ENCODE measurements at places on chromosomes 6 and 20.

GRCh38 chr20:11305406-11305805, 612.3 kb upstream of the BTBD3 start:
- peak; percentile 30 for DNase-seq

- no peak for DNase-seq
Observed at GRCh38 chr6:22848121-22848520, 278.8 kb downstream of the HDGFL1 start.

DNA sequence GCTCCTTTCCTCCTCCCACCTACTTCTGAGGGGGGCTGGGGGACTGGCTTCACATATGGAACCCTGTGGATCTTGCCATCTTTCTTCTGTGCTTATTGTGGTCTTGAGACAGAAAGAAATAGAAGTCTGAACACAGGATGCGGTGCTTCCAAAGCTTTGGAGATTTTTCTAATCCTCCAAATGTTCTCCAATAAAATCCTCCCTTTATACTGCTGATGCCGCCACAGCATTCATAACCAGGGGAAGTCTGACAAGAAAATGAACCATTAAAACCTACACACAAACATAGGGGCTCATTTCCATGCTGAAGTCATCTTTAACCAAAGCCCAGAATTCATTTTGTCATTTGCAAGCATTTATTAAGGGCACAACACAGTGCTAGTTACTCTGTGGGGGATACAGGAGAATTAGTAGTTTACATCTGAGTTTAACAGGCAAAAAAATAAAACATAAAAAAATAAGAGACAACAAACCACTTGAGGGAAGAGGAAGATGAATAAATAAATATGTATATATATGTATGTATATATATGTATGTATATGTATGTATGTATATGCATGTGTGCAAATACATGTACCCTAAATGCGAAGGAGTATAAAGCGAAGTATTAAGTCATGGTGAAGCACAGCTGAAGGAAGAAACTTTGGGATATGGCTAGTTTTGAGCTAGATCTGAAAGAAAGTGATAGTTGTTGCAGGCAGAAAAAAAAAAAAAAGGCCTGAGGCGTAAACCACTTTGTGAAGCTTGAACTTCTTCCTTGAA, 5.9 kb upstream of the PTPRK start:
- DNase-seq = no peak

- no peak for DNase-seq
Observed at GRCh38 chr6:120157873-120158272, 808.3 kb upstream of the MAN1A1 start.

DNA sequence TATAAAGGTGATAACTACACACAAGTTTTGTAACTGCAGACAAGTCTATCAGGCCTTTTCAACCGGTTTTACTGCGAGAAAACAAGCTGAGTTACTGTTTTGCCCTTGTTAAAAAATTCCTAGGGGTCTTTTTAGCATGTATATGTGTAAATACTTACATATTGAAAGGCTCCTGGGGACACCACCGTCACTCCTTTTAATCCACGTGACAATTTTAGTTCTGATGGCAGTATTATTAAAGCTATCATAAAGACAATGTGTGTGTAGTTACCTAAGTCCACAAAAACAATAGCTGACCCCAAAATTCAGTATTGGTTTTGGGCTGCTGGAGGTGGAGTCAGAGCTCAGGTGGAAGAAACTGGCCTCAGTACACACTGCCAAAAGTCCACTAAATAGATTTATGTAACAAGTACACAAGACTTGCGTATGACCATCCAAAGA, 41.3 kb upstream of the HFE start:
- DNase-seq = no peak

- no peak for DNase-seq
Observed at GRCh38 chr20:63714858-63715257, 7.0 kb downstream of the ZGPAT start.

DNA sequence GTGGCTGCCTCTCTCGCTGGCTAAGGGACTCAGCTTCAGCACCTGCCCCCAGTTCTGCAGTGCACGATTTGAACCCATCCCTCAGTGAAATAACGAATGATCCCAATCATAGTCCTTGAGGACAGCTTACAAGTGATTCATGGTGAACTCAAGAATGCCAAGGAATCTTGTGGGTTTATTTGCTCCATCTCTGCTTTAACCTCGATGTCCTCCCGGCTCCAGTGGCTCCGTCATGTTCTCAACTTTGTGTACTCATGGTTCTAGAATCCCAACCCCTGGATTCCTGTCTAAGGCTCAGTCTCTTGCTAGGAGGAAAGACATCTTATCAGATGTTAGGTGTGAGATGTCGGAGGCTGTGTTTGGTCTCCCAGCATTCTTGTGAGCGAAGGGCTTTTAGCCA, 29.0 kb upstream of the GTSF1L start:
- no peak for DNase-seq

DNA sequence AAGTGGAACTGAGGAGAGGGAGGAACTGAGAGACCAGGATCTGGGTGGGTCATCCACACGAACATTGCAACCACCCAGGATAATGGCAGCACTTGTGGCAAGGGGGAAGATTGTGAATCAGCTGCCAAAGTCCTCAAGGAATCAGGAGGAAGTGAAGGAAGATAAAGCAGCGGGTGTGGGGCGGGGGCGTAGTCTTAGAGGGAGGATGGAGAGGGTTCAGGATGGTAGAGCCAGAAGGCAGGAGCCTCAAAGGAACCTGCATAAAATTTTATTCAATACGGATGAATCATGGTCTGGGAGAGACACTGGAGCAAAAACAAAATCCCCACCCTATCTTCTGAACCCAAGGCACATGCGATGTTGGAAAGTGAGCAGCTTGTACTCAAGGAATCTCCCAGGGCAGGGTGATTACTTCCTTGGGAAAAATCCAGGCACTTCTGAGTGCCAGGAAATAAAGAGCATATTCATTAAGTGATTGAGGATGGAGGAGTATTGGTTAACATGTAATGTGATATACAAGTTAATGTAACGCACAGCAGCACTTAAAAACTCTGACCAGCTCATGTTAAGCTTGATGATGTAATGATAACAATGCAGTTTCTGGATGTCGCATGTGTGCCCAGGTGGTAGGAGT, 82.0 kb upstream of the B3GAT2 start:
- DNase-seq = no peak

- no peak for DNase-seq
Observed at GRCh38 chr6:42199106-42199981, 4.6 kb upstream of the GUCA1B start.

- DNase-seq = no peak
Observed at GRCh38 chr20:370977-371754, 9.4 kb upstream of the TRIB3 start.

- no peak for DNase-seq
Observed at GRCh38 chr20:17822039-17822438, 122.3 kb downstream of the BANF2 start.

DNA sequence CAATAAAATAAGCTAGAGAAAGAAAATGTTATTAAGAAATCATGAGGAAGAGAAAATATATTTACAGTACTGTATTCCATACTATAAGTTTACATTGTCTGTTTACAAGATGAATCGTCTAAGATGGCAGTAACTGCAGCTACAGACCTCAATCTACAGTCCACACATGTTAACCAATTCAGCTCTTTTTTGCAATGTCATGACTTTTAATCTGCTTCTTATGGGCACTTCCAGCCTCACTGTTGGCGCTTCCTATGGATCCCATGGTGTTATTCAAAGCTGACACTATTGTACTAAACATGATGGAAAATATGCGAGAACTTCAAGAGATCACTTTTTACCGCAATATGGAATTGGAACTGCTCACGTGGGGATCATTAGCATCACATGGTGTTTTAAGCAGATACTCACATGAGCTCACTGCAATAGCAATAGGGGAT, 451.5 kb upstream of the CITED2 start:
- no peak for DNase-seq

- no peak for DNase-seq
Observed at GRCh38 chr20:57335392-57335791, 5.8 kb downstream of the SPO11 start.

DNA sequence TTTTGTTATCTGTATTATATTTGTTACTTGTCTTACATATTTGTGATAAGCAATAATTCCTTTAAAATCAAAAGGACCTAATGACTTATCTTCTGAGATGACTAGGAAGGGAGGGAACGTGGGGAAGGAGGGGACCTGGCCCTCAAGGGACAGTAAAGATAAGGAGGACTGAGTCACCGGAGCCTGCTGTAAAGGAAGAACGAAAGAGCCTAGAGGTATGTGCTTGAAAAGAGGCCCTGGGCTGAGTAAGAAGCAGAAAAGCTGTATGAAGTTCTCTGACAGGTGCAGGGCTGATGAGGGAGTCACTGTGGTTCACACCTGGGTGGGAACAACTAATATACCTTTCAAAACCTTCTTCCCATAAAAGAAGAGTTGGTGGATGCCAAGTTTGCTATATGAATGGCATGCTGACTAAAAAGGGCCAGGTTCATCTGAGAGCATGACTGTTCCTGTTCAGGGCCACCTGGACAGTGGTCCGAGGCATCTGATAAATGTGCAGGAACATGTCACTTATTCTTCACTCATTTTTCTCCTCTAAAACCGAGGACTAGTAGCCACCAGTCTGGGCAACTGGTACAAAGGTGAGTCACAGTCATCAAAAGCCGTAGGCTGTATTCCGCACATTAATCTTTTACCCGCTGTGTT, 111.3 kb downstream of the TNFAIP3 start:
- DNase-seq = no peak

- DNase-seq = no peak
Observed at GRCh38 chr6:12717356-12717755, 789 bp downstream of the PHACTR1 start.

- no peak for DNase-seq
Observed at GRCh38 chr6:63807056-63807455, 171.5 kb downstream of the PHF3 start.

- DNase-seq = no peak
Observed at GRCh38 chr6:128493877-128494276, 26.5 kb downstream of the PTPRK start.

GRCh38 chr6:35417979-35418661, 34.0 kb upstream of the FANCE start:
- DNase-seq = no peak

Data from iPS-NIHi11 (cell line).